ENCODE measurements at places on chromosomes 2 and 18.

DNA sequence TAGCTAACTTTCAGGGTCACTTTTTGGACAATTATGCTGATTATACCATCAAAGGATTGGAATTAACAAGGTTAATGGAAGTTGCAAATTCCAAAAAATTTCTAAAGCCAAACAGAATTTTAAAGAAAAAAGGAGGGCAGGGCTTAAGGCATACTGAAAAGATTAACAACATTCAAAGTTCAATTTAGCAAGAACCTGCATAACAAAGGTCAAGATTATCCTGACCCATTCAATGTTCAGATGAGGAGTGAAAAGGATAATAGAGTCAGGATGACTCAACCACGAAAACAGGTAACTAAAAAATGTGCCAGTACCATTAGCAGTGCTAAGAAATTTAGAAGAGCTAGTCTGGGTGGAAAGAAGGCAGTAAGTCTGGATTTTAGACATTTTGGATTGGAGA lies 139.8 kb upstream of the HNMT start:
- no peak for DNase-seq

- no peak for DNase-seq
Observed at GRCh38 chr18:40108596-40108995, 1846.4 kb upstream of the PIK3C3 start.

DNA sequence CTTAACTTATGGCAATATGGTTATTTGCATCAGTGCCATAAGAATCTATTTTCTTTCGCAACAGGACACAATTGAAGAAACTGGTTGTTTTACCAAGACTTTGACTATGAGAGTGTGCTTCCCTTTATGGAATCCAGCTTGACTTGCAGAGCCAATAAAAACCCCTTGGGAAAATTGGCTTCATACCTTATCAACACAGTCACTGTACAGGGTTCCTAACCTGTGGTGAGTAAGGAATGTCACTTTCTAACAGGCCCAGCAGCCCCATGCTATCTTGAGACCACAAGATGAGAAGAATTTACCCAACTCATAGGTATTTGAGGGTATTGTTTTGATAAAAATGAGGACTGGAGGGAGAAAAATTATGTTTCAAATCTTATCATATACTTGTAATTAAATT lies 418.5 kb upstream of the MAP2 start:
- no peak for DNase-seq

DNA sequence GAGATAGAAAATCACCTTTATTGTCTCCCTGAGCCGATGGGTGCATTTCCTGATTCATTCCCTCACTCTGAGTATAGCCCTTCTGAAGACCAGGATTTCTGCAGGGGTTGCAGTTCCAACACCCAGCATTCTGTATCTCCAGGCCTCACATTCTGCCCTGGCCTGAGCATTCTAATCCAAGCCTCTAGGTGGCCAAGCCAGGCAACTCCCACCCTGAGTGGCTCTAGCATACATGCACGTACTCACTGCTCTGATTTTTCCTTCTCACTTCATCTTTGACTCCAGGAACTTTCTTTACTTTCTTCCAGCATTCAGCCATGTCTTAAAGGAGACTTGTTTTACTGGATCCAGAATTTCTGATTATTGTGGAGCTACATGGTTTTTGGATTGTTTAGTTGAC lies 100.7 kb upstream of the STK39 start:
- no peak for DNase-seq

- no peak for DNase-seq
Observed at GRCh38 chr2:197828464-197829135, 24.2 kb downstream of the PLCL1 start.

GRCh38 chr18:48991676-48992075 lies 40.9 kb upstream of the SMAD7 start:
- DNase-seq: no peak

DNA sequence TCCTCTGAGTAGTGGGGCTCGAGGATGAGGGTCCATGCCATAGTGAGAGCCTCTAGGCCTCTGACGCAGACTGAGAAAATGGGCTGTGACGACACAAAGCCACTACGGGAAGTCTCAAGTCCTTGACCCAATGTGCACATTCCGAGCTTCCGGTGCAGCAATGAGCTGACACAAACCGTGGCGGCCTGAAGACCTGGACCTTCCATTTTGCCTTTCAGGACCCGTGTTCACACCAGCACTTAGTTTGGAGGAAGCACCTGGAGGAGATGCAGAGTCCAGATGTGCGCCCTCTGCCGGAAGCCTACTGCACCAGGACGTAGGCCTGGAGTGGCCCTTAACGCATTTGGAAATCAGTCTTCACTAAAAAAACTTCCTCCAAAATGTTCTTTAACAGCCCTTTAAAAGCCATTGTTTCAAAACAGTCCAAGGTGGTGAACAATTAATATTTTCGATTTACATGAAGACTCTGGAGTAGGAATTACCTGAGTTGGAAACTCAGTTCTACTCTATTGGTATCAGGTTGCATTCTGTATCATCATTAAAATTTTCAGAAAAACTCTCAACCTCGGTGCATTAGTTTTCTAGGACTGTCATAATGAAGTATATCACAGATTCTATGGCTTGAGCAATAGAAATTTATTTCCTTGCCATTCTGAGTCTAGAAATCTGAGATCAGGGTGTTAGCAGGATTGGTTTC lies 33.9 kb downstream of the BMP10 start:
- no peak for DNase-seq

DNA sequence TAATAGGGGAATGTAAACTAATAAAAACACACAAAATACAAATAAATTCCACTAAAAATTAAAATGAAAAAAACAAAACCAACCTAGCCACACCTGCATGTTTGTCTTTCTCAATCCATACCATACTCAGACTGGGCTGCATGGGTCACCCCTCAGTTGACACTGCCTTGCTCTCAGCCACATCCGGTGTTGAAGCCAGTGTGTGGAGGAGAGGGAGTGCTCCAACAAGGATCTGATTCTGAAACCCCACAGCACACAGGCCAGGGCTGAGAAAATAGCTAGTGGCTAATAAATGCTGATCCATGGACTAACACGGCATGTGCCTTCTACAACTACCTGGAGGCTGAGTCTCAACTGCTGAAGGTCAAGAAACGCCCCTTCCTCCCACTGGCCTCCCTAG lies 13.7 kb downstream of the RND3 start:
- DNase-seq: no peak

DNA sequence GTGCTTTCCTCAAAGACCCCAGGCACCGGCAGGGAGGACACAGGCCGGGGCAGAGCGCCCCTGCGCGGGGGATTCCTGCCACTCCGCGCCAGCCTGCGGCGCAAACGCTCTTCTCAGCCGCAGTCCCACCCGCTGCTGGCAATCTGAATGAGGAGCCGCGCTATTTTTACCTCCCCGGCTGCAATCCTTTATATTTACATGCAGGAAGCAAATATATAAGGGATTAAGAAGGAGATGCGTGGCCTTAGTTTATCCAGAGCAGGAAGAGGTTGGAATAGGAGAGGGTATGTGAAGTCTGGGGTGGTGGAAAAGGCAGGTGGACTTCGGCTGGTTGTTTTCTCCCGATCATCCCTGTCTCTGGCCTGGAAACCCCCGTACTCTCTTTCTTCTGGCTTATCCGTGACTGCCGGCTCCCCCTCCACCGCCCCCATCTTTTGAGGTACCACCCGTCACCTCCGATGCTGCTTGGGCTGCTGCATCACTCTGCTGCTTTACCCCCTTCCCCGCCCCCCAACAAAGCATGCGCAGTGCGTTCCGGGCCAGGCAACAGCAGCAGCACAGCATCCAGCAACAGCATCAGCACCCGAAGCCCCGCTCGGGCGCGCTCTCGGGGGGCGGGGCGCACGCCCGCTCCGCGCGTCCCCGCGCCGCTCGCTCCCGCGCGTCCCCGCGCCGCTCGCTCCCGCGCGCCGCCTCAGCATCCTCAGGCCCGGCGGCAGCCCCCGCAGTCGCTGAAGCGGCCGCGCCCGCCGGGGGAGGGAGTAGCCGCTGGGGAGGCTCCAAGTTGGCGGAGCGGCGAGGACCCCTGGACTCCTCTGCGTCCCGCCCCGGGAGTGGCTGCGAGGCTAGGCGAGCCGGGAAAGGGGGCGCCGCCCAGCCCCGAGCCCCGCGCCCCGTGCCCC lies at the start of gene ADAM23:
TSS of gene ADAM23 (plus strand) at position 700 of the 902 bp plus-strand sequence. CDS start 335 bp downstream, outside the sequence.
- DNase-seq: peak; percentile 92

DNA sequence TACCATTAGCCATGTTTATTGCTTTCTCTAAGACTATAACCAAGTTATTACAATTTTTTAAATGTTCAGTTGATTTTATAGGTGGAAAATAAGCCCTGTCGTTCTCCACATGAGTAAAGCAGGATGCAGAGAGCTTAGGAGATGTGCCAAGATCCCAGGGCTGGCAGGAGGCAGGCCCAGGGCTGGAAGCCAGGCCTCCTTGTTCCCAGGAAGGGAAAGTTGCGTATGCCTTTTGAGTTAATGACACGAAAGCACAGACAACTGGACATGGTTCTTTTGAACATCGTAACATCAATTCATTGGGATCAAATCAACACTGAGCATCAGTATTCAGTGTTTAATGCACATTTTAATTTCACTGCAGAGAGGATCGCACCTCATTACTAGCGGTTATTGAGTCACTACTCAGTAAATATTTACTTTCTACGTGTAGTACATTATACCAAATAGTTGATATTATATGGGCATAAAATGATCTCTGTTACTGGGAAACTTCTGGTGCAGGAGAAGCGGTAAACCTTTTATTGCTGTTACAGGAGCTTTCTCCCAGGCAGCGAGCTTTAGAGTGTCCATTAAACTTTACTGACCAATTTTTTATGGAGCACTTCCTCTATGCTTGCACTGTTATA lies 60.0 kb downstream of the RNF144A start:
- peak; percentile 73 for DNase-seq

GRCh38 chr2:230821261-230821990 lies 43.3 kb upstream of the ITM2C start:
- DNase-seq: no peak

Measured in putamen (tissue), 1 donor.